ENCODE measurements at places on chromosomes 16 and 17.

DNA sequence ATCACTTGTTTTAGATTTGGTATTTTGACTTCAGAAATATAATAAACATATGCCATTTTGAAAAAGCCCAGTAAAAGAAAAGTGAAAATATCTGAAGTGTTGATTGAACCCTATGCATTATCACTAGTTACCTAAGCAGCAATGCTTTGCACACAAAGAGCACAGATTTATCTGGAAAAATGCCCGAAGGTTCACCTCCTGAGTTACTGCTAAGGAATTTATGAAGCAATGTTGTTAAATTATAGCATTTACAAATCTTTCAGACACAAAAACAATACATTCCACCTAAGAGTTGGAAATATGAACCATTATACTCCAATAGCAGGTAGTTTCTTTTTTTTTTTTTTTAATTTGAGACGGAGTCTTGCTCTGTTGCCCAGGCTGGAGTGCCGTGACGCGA, 38.9 kb upstream of the GHDC start:
- DNase-seq = no peak

GRCh38 chr16:3054965-3055733, 8.8 kb downstream of the MMP25 start:
- DNase-seq = no peak

DNA sequence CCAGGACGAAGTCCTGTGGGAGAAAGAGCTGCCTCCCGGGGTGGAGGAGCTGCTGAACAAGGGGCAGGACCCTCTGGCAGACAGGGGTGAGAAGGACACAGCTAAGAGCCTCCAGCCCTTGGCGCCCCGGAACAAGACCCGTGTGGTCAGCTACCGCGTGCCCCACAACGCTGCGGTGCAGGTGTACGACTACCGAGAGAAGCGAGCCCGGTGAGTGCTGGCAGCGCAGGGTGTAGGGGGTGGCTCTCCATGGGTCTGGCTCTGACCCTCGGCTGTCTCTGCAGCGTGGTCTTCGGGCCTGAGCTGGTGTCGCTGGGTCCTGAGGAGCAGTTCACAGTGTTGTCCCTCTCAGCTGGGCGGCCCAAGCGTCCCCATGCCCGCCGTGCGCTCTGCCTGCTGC, 21.4 kb downstream of the MVP start:
- DNase-seq = no peak

DNA sequence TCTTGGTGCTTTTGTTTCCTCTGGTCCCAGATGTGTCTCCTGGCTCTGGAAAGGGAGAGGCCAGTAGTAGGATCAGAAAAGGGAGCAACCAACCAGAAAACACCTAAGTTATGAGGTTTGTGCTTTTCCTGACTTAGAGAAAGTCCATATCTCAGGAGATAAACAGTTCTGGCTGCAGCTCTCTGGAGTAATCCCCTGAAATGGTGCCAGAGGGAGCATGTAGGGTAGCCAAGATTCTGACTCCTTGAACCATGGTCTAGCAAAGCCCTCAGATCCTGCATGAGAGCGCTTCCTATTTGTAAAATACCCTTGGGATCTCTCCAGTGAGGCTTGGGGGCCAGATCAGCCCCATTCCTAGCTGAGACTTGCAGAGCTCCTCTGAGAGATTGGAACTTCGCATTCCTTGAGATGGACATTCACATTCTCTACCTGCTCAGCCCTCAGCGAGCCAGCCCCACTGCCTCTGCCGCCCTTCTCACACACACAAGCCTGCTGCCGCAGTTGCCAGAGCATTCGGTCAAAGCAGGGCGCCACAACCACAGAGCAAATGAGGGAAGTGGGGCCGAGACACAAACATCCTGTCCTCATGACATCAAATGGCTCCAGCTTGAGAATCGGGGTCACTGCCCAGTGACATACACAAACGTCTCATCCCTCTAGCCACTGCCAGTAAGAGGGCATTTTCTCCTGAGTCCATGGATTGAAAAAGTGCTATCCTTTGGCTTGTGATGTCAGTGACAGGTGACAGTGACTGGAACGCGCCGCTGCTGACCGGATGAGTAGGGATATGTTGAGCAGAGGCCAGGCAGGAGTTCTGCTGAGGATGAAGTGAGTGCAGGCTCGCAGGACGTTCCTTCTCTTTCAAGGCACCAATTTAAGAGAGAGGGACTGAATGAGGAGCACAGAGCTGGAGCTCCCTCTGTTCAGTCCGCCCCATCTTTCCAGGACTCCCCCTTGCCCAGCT, 5.0 kb downstream of the ABHD15 start:
- DNase-seq = no peak

DNA sequence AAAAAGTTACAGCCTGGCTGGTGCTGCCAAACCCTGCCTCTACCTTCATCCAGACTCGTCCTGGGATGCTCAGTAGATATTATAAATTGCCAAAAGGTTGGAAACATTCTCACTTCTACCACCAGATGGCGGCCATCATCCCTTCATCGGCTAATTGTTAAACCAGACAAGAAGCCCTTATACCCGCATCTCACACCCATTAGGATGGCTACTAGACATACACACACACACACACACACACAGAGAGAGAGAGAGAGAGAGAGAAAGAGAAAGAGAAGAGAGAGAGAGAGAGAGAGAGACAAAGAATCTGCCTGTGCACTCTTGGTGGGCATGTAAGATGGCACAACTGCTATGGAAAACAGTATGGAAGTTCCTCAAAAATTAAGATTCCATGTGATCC, 15.0 kb upstream of the SCIMP start:
- peak; percentile 30 for DNase-seq

- no peak for DNase-seq
Measured at GRCh38 chr16:86367291-86368072, 142.8 kb upstream of the FOXF1 start.

DNA sequence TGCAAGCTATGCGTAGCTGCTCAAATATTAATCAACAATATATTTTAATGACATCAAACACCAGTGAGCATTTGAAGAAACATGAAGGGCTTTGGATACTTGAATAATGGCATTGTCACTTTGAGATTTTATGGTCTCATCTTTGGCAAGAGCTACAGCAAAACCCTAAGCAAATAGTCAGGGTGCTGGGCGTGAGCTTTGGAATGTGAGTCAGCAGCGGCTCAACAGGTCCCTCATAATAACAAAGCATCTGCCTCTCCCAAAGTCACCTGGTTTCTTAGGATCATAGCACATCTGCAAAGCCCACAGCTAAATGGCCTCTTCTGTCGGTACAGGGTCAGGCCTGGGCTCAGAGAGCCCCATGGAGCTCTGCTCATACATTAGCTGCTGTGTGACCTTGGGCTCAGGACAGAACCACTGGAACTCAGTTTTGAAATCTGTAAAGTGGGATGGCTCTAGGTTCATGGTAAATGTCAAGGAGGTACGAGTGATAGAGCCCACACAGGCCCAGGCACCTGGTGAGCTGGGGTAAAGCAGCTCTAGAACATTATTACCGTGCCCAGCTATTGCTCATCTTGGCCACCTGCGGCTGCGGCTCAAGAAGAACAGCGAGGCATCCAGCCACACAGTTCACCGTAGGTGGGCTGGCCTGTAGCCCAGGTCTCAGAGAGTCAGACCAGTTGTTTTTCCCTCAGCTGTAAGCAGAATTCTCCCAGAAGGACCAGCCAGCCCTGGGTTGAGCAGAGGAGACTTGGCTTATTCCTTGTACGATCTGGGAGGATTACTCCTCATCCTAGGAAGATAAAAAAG, 544.5 kb upstream of the CDH11 start:
- no peak for DNase-seq

GRCh38 chr17:70091696-70092095, 16.7 kb downstream of the KCNJ16 start:
- DNase-seq = no peak
